ENCODE measurements at places on chromosomes 5 and 9. TPM values are rescaled to one million over a fixed set of nuclear protein-coding genes. Genes with fewer than 3 reads are reported as not detected.

Gene TDRD7
- total RNA-seq, result 8.5 TPM

Gene PFN3
- total RNA-seq, result not detected

Gene CNOT8
- 28.9 TPM for total RNA-seq

Gene AFAP1L1
- total RNA-seq, result 45.0 TPM

Gene ADRB2
- total RNA-seq, result 7.4 TPM
